ENCODE measurements at places on chromosomes 12 and 14. TPM values are rescaled to one million over a fixed set of nuclear protein-coding genes. Genes with fewer than 3 reads are reported as not detected.

- H3K36me3 ChIP-seq = no peaks in the 10 kb centered on the region
- H3K4me3 ChIP-seq = no peak overlapping the region
- no peak overlapping the region for H3K27ac ChIP-seq
- peaks cover 3% of the 10 kb centered on the region for H3K27me3 ChIP-seq
- no peaks in the 10 kb centered on the region for H3K4me1 ChIP-seq
- peak; percentile 41 for DNase-seq
Observed at GRCh38 chr12:119938049-119938667, 50.9 kb upstream of the BICDL1 start.

Gene KLRF1
- not detected for total RNA-seq

GRCh38 chr12:92162079-92162478, 16.4 kb upstream of the BTG1 start:
- H3K4me3 ChIP-seq = no peak overlapping the region
- H3K36me3 ChIP-seq = peaks cover 4% of the 10 kb centered on the region
- no peak overlapping the region for H3K27ac ChIP-seq
- H3K4me1 ChIP-seq = peaks cover 30% of the 10 kb centered on the region
- DNase-seq = no peak

Gene ARHGEF25
- 1.5 TPM for total RNA-seq

Gene SPTB
- total RNA-seq = not detected

DNA sequence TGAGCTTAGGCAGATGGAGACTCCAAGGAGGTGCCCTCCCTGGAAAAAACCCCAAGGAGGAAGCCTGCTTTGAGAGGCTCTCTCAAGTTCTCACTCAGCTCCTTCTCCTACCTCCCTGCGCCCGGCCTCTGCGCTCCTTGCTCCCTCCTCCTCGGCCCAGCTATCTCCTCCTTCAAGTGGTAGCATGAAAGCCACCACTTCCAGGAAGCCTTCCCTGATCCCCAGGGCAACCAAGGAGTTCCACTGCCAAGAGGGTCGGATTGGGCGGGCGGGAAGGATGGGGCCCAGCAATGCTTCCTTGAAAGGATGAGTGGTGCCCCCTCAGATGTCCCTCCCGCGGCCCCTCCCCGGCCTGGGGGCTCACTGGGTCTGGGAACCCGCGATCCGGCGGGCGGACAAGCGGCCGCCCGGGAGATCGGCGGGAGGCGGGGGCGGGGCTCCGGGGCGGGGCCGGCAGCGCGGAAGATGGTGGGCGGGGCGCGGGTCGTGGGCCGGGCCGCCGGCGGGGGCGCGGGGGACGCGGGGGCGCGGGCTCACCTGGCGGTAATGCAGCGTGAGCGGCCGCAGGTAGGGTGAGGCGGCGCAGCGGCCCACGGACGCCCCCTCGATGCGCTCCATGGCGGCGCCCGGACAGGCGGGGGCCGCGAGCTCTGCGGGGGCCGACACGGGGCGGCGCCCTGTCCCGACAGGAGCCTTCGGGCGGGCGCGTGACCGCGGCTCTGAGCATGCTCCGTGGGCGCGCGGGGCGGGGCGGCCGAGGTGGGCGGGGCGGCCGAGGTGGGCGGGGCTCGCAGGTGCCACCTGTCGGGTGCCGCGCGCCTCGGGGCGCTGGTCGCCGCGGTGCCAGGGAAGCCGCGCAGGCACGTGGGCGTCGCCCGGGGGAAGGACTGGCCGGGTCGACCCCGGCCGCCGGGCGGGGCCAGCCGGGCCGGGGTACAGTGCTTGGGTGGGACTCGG, at the start of gene NUDT14:
Gene NUDT14 (minus strand): TSS at position 721 of the 957 bp plus-strand sequence. CDS start 103 bp downstream, at position 618.
- peak; percentile 72 for DNase-seq
- H3K4me1 ChIP-seq = peaks cover 5% of the 10 kb centered on the region
- no peak within 1 kb of the TSS for H3K27ac ChIP-seq
- H3K4me3 ChIP-seq = peak within 1 kb of the TSS; percentile 72
- H3K36me3 ChIP-seq = no peaks in the 10 kb centered on the region
- peaks cover 17% of the 10 kb centered on the region for H3K27me3 ChIP-seq

DNA sequence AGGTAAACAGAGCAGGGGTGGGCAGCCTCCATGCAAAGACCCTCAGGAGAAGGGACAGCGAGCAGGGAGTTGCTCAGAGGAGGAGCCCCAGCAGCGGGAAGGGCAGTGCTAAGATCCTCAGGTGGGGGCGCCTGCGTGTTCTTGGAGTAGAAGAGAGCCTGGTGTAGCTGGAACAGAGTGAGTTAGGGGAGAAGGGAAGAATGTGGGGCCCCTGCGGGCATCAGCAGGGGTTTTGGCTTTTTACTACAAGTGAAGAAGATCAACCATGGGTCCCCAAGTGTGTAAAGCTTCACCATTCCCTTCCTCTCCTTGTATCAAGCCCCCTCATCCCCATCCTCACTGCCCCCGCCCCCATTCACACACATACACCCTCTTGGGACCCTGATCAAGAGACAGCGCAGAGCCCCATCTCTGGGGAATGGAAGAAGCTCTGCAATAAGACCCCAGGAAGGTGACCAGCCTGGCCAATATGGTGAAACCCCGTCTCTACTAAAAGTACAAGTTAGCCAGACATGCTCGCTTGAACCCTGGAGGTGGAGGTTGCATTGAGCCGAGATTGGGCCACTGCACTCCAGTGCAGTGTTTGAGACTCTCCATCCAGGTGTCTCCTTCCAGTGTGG, 10.2 kb upstream of the TMEM119 start:
- no peak overlapping the region for H3K27ac ChIP-seq
- H3K27me3 ChIP-seq = peaks cover 11% of the 10 kb centered on the region
- DNase-seq = no peak
- H3K4me3 ChIP-seq = no peak overlapping the region
- peaks cover 14% of the 10 kb centered on the region for H3K4me1 ChIP-seq
